Erythroblast (primary cell): ENCODE measurements at places on chromosomes 2 and 18.

DNA sequence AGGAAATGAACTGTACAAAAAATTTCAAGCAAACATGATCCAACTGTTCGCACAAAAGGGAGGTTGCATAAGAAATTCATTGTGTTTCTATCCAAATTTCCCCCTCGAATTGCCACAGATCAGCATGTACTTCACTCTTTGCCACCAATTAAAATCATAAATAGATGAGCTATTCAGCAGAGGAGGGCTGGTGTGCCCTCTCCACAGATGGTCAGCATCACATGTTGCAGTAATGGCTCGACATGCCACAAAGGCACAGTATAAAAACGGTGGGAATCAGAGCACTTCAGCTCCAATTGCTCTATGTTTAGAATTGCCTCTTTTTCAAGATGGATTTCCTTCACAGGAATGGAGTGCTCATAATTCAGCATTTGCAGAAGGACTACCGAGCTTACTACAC, at the start of gene G6PC2:
G6PC2 (plus strand) TSS at position 289 of the 400 bp plus-strand sequence; CDS start at position 330, 41 bp downstream.
- DNase-seq, result no peak

DNA sequence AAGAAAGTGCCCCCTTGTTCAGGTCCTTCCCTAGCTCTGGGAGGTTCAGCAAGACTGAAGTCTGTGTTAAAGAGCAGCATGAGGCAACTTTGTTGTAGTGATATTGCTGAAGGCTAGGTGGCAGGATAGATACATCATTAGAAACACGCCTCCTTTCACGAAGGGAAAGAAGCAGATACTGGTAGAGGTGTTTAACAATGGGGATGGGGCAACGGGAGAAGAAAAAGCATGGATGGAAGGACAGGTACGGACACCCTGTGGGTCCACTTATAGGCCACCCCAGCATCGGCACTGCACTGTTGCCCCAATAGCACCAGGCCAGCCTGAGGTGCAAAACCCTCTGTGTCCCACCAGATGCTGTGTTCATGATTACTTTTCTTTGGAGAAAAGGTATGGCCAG, 3.5 kb upstream of the IGFBP5 start:
- peak; percentile 69 for DNase-seq

- no peak for DNase-seq
Measured at GRCh38 chr2:36277146-36277808, 78.3 kb upstream of the CRIM1 start.

GRCh38 chr2:50722776-50723175, 309.2 kb downstream of the NRXN1 start:
- DNase-seq, result no peak

GRCh38 chr2:74149570-74150319, 2.0 kb upstream of the BOLA3 start:
- DNase-seq, result peak; percentile 63

- DNase-seq, result no peak
Measured at GRCh38 chr2:55338268-55338667, 69.2 kb upstream of the MTIF2 start.

- no peak for DNase-seq
Measured at GRCh38 chr18:66328296-66328878, 275.5 kb downstream of the CDH19 start.

DNA sequence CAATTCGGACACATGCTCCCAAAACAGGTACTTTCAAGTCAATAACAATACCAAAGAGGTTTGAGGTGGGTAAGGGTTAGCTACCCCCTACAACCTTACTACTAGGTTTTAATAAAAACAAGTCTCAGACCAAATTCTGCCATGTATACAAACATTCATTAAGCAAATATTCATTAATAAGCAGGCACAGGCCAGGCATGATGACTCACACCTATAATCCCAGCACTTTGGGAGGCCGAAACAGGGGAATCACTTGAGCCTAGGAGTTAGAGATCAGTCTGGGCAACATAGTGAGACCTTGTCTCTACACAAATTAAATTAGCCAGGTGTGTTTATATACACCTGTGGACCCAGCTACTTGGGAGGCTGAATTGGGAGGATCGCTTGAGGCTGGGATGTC, 11.7 kb upstream of the ELAC1 start:
- DNase-seq, result no peak

GRCh38 chr2:235538981-235539380, 45.1 kb downstream of the AGAP1 start:
- no peak for DNase-seq

DNA sequence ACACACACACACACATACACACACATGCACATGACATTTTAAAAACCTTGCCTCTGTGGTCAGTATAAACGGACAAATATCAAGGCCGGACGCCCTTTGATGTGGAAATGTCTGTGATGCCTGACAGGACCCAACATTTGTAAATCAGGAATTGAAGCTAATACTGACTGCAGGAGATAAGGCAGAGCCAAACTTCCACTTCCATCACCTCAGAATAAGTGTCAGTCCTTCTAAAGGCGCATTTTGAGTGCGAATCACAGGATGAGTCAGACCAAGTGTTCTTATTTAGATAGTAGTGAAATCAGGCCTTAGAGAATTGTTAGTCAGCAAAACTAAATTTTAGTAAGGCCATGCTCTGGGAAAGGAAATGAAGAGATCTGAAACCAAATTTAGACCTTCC, 211.7 kb upstream of the LRATD1 start:
- DNase-seq, result no peak

DNA sequence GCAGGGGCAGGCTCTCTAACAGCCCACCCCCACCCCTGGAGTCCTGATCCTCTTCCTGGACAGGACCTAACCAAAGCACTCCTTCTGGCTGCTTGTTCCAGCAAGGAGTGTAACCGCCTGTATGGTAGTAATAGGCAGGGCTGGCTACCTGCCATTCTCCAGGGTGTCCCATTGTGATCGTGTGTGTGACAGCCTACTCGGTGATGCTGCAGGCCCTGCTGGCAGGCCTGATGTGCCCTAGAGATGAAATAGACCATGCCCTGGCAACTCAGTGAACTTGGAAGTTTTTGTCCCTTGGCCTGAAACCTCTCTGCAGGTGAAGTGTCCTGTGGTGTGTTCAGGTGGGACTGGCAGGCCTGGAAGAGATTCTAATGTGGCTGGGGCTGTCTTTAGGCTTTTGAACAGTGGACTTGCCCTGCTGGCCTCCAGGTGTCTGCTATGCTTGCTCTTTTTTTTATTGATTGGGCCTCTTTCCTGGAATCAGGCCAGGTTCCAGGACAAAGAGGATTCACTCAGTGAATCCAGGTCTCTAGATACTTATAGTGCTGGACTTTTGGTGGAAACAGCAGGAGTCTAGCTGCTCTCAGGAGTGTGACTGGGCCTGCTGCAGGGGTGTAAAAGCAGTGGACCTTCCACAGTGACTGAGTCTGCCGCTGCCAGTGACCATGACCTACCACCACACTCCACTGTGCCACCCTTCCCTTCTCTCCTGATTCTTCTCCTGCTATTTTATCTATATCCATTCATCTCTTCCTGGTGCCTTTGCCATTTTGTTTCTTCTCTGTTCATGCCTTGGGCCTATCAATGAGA, 132.1 kb downstream of the CTIF start:
- no peak for DNase-seq

DNA sequence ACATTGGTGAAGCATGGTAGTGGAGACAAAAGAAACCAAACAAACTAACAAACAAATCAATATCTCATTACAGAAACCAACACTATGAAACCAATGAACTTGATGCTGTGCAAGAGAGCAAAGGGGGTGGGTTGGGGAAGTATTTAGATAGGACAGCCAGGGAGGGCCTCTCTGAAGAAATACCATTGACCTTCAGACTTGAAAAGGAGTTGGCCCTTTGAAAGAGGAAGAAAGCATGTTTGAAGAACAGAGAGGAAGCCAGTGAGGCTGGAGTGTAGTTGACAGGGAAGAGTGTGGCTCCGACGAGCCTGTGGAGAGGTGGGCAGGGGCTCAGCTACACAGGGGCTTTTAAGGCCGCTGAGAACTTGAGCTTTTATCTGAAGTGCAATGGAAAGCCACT, 151.0 kb upstream of the GATA6 start:
- DNase-seq, result no peak

- DNase-seq, result no peak
Measured at GRCh38 chr2:22196806-22197205, 1073.0 kb downstream of the TDRD15 start.

DNA sequence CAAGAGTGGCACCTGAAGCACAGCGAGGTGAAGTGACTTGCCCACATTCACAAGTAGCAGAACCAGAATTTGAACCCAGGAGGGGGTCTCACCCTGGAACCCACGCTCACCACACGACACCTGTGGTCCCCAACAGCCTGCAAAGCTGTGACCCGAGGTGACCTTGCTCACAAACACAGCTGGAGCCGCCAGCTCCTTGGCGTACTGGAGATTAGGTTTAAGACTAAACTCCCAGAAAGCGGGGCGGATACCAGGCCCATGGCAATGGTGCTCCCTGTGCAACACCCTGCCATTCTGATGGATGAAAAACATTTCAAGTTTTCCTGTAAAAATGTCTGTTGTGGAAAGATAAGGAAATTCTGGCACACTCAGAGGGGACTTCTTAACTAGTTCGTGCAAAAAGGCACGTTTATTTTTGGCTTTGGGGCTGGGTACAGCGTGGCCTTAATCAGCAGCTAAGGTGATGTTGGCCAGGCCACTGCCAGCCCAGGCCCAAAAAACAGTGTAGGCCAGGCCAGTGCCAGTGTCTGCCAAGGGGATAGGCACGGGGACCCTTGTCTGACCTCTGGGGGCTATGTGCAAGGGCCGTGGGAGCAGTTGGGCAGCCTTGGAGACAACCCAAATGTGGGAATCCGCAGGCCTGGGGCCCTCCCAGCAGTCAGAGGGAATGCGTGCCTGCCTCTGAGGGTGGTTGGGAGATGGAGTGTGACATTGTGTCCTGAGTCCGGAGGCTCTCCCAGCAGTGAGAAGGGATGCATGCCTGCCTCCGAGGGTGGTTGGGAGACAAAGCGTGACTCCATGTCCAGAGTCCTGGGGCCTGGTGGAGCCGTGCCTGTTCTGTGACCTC, 185.0 kb upstream of the HS6ST1 start:
- DNase-seq, result no peak

GRCh38 chr18:25923193-25923592, 167.2 kb downstream of the SS18 start:
- DNase-seq, result no peak

DNA sequence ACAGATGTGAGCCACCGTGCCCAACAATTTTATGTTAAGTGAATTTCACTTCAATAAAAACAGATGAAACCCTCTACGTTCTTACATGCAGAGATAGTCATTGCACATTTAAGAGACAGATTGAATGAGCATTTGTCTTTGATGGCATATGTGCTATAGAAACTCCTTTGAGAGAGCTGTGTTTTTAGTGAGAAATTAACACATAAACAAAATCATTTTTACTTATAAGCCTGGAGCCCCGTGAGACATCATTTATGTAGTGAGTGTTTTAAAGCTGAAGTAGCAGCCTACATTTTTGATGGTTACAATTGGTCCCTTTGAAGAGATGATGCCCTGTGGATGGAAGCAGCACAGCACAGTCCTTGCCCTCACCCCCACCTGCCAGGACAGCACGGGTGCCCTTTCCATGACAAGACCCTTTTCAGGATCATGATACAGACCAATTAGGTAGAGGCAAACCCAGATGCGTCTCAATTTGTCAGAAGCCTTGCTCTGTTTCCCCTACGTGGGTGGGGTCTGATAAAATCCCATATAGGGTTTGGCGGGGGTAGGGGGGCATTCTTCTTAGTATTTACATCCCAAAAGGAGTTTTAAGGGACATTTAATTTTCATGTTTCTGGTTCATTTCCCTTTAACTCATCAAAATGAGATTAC, 237.1 kb downstream of the BCL2 start:
- no peak for DNase-seq

GRCh38 chr2:169819106-169819505, 5.6 kb downstream of the METTL5 start:
- DNase-seq, result no peak

DNA sequence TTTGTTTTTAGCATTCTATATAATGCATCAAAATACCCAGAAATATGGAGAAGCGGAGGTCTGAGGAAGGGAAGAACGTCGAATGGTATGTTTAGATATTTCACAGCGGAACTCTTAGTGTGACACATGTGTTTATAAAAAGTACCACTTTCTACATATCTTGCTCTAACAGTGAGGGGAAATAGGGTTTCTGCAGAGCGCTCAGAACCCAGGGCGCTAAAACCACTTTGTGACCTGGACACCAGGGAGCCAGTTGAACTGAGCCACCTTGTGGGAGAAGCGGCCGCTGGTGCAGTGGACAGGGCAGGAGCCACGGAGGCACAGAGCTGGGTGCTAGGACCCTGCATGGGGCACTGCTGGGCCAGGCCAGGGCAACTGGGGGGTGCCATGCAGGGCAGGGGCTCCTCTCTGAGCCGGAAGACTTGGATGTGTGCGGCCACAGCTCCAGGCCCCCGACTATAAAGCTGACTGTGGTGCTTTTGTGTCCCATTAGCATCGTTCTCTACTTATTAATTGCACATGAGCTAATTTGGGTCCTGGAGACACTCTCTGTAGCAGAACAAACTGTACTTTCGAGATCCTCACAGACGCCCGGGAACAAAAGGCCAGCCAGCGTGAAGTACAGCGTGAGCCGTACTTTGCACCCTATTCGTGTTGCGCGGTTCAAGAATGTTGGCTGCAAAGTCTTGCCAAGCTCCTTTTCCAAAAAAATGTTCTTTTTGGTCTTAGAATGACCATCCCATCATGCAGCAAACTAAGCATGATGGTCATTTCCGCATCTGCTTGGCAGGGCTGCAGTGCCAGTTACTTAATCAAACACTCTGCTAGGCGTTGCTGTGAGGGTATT, 151.9 kb upstream of the ALKAL2 start:
- DNase-seq, result no peak

- DNase-seq, result no peak
Measured at GRCh38 chr2:190844700-190845401, 35.8 kb upstream of the GLS start.

DNA sequence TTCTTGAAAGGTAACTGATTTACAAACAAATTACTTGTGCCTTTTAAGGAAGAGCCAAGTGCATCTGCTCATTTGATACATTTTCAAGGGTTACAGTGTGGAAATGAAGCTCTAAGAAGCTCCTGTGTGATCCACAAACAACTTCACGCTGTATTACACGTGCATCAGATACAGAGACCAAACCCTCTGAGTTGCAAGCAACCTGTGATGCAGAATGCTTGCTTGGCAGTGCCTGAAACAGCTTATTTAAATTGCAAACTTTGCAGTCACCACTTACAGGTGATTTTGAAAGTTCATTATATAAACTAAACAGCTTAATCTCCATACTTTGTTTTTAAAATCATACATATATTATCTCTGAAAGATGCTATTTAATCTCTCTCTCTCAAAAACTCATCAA, 50.1 kb downstream of the ZEB2 start:
- no peak for DNase-seq

GRCh38 chr18:2654928-2655177, 673 bp upstream of the SMCHD1 start:
- no peak for DNase-seq

GRCh38 chr2:96934831-96935540, 51.4 kb downstream of the FAM178B start:
- no peak for DNase-seq

GRCh38 chr18:31610286-31611205, 18.9 kb downstream of the TTR start:
- DNase-seq, result peak; percentile 20

DNA sequence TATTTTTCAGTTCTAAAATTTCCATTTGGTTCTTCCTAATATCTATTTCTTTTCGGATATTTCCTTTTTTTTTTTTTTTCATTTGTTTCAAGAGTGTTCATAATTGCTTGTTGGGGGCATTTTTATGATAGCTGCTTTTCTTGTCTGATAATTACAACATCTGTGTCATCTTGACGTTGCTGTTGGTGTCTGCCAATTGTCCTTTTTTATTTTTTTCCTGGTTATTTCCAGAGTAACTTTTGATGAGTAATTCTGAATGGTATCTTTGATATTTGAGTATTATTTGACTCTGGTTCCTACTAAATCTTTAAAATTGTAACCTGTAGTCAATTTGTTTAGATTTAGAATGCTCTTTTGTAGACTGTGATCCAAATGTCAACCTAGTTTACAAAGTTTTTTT, 51.3 kb upstream of the CHRNA1 start:
- DNase-seq, result no peak
